ENCODE measurements at places on chromosomes 4 and X.

GRCh38 chr4:79678472-79679202 lies 270.6 kb upstream of the GK2 start:
- DNase-seq: no peak

- DNase-seq: peak; percentile 35
Measured at GRCh38 chr4:157217708-157218107, 2.8 kb upstream of the GRIA2 start.

DNA sequence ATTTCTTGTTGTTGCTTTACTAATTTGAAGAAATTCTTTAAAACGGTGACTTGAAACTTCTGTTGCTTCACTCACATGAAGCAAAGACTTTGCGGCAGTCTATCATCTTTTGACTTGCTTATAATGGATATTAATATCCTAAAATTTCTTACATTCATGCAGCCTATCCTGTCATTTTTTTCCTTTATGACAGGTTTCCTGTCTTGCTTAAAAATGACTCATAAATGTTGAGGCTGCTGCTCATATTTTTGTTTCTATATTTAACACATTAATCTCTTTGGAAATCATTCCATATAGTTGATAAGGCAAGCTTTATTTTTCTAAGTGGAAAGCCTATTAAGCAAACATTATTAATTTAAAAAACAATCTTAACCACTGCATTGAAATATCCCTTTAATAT lies 176.6 kb upstream of the GALNTL6 start:
- DNase-seq: peak; percentile 14

GRCh38 chr4:40829586-40829985 lies 79.8 kb downstream of the NSUN7 start:
- no peak for DNase-seq

DNA sequence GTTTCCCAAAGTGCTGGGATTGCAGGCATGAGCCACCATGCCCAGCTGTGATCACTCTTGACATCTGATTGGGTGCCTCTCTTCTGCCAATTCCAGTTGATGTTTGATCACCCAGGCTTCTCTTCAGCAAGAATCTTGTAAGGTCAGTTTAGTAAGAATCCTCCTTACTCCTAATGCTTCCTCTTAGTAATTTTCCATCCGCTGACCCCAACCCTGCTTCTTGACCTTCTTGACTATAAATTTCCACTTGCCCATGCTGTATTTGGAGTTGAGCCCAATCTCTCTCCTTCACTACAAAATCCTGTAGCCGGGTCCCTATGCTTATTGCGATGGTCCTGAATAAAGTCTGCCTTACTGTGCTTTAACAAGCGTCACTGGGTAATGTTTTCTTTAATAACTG lies 75.4 kb downstream of the DDIT4L start:
- DNase-seq: no peak

DNA sequence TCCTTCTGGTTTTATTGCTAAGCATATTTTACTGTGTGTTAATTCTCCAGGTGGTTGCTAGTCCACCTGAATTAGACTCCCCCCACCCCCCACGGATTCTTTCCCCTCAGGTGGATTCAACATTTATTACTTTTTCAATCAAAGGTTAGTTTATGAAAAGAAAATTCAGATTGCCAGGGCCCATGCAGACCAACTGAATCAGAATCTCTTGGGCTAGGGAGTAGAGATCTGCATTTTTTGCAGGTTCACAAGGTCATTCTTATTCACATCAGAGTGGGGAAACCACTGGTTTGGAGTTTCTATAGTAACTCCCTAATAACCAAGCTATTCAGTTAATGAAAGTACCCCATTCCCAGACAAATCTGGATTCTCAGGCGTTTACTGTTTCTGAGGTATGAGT lies 9.8 kb downstream of the TMEM255A start:
- no peak for DNase-seq

DNA sequence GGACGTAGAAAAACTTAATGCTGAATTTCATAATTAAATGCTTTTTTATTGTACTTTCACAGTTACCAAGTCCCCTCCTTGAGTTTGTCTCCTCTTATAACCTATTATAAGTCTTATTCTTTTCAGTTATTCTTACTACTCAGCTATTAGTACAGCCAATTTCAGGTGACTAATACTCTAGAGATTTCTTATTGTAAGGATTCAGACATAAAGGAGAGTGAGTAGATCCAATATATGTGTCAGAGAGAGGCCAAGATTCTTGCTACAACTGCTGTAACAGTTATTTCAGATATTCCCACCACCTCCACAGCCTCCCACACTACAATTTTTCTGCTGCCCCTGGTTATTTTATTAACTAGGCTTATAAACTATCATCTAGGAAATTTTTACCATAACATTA lies 274.5 kb downstream of the GPAT3 start:
- DNase-seq: peak; percentile 14

- DNase-seq: no peak
Measured at GRCh38 chrX:77693594-77693993, 92.4 kb downstream of the ATRX start.

GRCh38 chr4:18209448-18209847 lies 187.9 kb upstream of the LCORL start:
- no peak for DNase-seq

DNA sequence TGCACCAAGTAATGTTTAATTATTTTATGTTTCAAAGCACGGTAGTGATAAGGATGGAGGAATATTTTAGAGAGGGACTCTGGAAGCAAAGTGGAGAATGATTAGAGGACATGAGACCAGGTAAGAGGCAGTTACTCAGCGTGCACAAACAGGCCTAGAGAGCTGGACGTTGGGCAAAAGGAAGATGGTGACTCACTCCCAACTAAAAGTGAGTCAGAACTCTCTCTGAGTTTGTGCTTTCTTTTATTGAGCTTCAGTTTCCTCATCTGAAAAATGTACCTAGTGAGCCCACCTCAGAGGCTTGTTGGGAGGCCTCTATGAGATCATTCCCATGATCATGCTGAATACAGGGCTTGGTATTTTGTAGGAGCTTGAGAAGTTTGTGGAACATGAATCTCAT lies 1.6 kb upstream of the ZC4H2 start:
- peak; percentile 78 for DNase-seq

DNA sequence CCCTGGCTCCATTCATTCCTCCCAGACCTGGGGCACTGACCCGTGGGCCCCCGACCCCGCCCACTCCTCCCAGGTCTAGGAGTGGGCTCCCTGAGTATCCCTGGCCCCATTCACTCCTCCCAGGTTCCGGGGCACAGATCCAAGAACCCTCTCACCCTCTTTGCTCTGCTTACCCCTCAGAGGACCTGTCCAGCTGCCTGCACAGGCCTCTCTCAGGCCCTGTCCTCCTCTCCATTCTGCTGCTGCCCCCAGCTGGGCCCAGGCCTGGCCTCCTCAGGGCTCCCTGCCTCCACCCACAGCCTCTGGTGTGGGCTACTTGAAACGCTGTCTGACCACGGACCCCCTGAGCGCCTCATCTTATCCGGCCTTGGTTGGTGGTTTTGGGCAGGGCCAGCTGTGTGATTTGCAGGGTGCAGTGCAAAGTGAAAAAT lies 217.7 kb upstream of the PSAPL1 start:
- DNase-seq: no peak

GRCh38 chrX:22541926-22542325 lies 269.2 kb downstream of the CBLL2 start:
- DNase-seq: no peak

GRCh38 chr4:153062652-153063168 lies 126.6 kb downstream of the FHDC1 start:
- no peak for DNase-seq

DNA sequence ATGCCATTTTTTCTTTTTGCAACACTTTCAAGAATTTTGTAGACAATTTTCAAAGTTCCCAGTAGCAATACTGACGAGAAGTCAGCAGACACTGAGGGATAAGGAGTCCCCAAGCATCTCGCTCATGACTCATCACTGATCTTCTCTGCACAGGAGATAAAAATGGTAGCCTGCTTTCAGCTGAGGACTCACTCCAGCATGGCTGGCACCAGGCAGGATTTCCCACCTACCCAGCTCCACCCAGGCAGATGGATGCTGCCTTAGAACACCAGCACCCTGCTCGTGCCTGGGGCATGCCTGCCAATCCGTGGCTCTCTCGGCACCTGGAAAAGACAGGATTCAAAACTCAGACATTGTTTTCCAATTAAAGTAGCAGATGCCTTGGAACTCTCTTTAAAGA lies 24.9 kb downstream of the JAKMIP1 start:
- no peak for DNase-seq

DNA sequence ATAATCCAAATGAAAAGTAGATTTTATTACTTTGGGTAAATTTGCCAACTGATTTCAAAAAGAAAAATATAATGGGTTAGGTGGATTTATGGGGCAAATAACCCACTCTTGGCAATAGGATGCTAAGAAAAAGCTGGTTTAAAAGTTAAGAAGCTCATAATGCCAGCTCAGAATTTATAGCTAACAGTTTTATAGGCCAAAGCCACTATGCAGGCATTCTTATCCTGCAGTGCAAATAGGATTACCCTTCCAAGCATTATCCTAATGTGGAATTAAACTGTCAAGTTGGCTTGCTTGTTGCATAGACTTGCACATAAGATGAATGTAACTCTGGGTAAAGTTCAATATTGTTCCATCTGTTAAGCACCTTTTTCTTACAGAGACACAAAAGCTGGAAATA lies 703.0 kb downstream of the PCDH18 start:
- no peak for DNase-seq

GRCh38 chr4:94826206-94826605 lies 68.5 kb downstream of the BMPR1B start:
- DNase-seq: no peak

DNA sequence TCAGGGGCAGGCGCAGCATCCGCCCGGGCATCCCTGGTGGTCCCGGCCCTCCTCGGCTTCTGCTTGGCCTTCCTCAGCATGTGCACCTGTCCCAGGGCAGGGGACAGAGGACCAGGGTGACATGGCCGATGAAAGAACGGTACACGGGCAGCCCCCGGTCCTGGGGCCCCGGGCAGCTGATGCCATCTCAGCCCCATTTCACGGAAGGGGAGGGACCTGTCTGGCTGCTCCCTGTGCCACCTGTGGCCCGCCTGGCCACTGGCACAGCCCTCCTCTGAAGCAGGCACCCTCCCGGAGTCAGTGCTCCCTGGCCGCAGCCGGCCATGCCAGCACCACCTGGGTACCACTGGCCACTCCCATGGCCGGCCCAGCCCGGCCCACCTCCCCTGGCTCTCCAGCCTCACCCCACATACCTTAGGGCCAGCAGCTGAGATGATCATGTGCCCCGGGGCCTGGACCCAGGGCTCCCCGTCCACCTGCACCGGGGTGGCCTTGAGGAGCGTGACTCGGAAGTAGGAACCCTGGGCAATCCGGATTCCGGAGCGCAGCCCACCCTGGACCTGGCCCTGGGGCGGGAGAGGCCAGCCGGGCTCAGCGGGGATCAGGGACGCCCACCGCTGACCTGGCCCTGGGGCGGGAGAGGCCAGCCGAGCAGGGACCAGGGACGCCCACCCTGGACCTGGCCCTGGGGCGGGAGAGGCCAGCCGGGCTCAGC lies 12.6 kb downstream of the DGKQ start:
- no peak for DNase-seq

GRCh38 chr4:118883861-118884260 lies 4.8 kb upstream of the SYNPO2 start:
- DNase-seq: no peak

- DNase-seq: no peak
Measured at GRCh38 chr4:72440386-72440785, 128.6 kb downstream of the ADAMTS3 start.

DNA sequence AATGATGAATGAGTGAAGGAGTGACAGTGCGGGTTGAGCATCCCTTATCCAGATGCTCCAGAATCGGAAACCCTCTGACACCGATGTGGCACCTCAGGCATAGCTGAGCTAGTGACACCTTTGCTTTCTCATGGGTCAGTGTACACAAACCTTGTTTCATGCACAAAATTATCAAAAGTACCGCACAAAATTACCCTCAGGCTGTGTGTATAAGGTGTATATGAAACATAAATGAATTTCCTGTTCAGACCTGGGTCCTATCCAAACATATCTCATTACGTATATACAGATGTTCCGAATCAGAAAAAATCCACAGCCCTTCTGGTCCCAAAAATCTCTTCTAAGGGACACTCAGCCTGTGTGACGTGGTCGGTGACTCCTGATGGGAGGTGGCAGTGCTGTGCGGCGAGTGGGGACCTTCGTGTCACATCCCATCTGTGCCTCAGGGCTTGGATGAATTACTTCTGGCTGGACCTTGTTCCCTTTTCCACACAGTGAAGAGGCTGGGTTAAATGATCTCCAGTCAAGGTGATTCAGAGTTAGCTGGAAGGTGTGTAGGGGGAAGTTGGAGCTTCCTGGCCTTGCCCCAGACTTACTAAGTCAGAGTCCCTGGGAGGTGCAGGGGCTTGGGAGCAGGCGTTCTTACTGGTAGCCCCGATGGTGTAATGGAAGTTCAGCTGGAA lies 18.8 kb downstream of the RGS12 start:
- no peak for DNase-seq

- no peak for DNase-seq
Measured at GRCh38 chr4:1448589-1449420, 42.6 kb upstream of the NKX1-1 start.

DNA sequence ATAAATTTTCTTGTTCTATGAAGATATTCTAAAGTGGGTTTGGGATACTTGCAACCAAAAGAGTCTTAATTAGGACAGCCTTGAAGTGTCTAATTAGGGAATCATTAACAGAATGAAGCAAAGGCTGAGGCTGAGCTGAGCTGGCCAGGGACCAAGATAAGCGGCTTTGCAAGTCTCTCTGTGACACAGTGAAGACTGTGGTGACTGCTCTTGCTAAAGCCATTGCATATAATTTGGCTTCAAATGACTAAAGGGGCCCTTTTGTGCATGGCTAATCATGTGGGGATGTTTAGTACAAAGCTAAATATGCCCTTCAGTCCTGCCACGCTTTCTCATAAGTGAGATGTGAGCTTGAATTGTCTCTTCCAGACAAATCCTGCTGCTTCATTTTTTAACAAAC lies 31.2 kb upstream of the GYPA start:
- DNase-seq: no peak

- no peak for DNase-seq
Measured at GRCh38 chr4:154478547-154478946, 13.1 kb downstream of the DCHS2 start.

- DNase-seq: no peak
Measured at GRCh38 chr4:3009422-3009821, 46.1 kb downstream of the GRK4 start.

DNA sequence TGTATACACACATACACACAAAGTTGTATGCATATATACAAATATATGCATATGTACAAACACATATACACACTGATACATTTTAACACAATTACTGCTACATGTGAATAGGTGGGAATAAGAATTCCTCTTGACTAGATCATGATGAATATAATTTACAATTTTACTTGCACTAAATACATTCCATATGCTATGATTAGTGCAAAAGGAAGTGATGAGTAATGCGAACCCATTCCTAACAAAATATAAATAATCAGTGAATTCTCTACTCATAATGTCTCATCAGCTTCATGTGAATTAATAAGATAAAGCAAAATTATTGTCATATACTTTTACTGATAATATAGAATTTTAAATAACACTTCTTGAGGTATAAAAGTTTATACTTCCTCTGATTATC lies 1077.3 kb upstream of the PCDH10 start:
- peak; percentile 57 for DNase-seq

GRCh38 chr4:6217716-6218381 lies 17.5 kb upstream of the JAKMIP1 start:
- DNase-seq: no peak
